ENCODE measurements at places on chromosomes 2 and 18. TPM values are rescaled to one million over a fixed set of nuclear protein-coding genes. Genes with fewer than 3 reads are reported as not detected.

GRCh38 chr2:56182420-56182819, 1.4 kb upstream of the CCDC85A start:
- peaks cover 91% of the 10 kb centered on the region for H3K27me3 ChIP-seq
- no peak for DNase-seq
- no peaks in the 10 kb centered on the region for H3K4me1 ChIP-seq
- H3K36me3 ChIP-seq = no peaks in the 10 kb centered on the region

ONECUT2 gene
- total RNA-seq = 1.0 TPM

CDK5R2 gene
- 0.35 TPM for total RNA-seq

DNA sequence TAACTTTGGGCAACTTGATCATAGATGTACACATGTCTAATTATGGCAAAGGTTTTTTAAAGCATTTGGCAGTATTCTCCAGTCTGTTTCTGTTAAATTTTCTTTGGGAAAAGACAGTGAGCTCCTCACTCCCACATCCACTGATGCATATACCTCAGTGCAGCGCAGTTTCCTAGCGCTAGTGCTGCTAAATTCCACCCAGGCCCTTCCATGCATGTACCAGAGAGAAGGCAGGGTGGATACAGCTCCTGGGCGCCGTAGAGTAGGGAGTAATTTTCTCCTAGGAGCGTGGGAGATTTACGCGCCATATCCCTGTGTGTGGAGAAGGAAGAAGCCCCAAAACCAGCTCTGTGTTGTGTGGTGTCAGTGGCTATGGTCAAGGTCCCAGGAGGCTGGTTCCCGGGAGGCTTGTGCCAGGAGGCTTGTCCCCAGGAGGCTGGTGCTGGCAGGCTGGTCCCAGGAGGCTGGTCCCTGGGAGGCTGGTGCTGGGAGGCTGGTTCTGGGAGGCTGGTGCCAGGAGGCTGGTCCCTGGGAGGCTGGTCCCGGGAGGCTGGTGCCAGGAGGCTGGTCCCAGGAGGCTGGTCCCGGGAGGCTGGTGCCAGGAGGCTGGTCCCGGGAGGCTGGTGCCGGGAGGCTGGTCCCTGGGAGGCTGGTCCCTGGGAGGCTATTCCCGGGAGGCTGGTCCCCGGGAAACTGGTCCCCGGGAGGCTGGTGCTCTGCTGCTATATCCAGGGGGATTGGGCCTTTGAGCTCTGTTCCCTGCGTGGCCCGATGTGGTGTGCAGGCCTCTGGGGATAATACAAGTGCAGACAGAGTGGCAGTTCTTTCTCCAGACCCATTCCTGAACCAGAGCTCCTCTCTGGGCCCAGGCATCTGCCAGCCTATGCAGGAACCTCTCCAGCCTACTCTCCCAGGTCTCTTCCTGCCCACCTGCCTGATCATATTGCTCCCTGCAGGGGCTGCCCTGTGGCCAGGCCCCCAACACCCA, 161.2 kb downstream of the SEPTIN10 start:
- H3K36me3 ChIP-seq = 0 out of 2 replicates have a peak, but pooled peaks cover 3% of the 10 kb centered on the region
- H3K27me3 ChIP-seq = no peaks in the 10 kb centered on the region
- H3K4me1 ChIP-seq = no peaks in the 10 kb centered on the region
- no peak overlapping the region for H3K4me3 ChIP-seq
- H3K27ac ChIP-seq = no peak overlapping the region

GRCh38 chr2:151669585-151670081, 64.6 kb downstream of the NEB start:
- peaks cover 32% of the 10 kb centered on the region for H3K27me3 ChIP-seq
- no peaks in the 10 kb centered on the region for H3K36me3 ChIP-seq
- no peak for DNase-seq
- H3K27ac ChIP-seq = no peak overlapping the region
- no peaks in the 10 kb centered on the region for H3K4me1 ChIP-seq
- no peak overlapping the region for H3K4me3 ChIP-seq

DNA sequence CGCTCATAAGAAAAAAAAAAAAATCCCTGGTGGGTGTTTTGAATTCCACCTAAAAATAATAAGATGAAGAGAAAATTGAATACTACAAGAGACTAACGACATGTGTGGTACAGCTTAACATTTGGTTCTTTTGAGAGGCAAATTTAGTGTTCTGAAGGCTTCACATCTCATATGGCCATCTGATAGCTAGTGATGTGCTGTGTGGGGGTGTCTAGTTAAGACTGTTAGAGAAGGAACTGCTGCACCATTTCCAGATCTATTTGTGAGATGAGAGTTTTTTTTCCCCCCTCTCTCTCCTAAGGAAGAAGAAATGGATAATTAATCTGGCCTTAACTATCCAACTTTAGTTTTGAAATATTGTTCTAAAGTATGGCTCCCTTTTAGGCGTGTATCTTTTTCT, 321.6 kb downstream of the SLC4A3 start:
- no peak overlapping the region for H3K4me3 ChIP-seq
- no peaks in the 10 kb centered on the region for H3K4me1 ChIP-seq
- no peaks in the 10 kb centered on the region for H3K27me3 ChIP-seq
- no peak for DNase-seq
- H3K36me3 ChIP-seq = no peaks in the 10 kb centered on the region
- no peak overlapping the region for H3K27ac ChIP-seq

DNA sequence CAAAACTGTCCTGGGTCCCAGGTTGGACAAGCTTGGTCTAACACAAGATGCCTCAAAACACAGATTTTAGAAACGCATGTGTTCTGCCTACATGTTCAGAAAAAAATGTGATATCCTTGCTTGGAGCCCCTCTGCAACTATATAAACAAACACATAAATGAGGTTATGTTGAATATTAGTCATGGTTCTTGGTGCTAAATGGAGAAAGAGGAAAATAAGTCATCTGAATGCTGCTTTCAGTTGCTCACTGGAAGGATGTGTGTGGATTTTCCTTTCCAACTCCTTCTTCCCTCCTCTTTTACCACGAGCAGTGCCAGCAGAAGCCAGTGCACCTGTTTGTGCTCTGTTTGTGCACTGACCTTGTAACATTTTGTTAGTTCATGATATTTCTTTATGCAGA, 85.3 kb downstream of the PIEZO2 start:
- H3K4me1 ChIP-seq = no peaks in the 10 kb centered on the region
- DNase-seq = no peak
- no peaks in the 10 kb centered on the region for H3K36me3 ChIP-seq
- no peak overlapping the region for H3K4me3 ChIP-seq
- no peaks in the 10 kb centered on the region for H3K27me3 ChIP-seq

DNA sequence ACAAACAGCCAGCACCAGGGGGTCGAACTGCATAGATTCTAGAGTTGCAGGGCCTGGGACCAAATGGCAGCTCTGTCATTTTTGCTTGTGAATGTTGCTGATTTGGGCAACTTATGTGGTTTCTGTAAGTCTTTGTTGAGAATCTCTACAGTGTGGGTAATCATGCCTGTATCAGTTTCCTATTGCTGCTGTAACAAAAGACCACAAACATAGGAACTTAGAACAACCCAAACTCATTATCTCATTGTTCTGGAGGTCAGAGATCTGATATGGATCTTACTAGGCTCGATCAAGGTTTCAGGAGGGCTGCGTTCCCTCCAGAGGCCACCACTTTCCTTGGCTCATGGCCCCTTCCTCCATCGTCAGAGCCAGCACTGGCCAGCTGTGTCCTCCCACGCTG, 86.8 kb upstream of the SH3BP4 start:
- H3K36me3 ChIP-seq = no peaks in the 10 kb centered on the region
- H3K27me3 ChIP-seq = no peaks in the 10 kb centered on the region
- H3K4me1 ChIP-seq = peaks cover 9% of the 10 kb centered on the region
- H3K4me3 ChIP-seq = no peak overlapping the region

GRCh38 chr2:136212426-136213378, 94.8 kb upstream of the CXCR4 start:
- H3K27me3 ChIP-seq = peaks cover 74% of the 10 kb centered on the region
- H3K4me1 ChIP-seq = no peaks in the 10 kb centered on the region
- no peaks in the 10 kb centered on the region for H3K36me3 ChIP-seq
- no peak for DNase-seq
- no peak overlapping the region for H3K4me3 ChIP-seq

Data from PC-3 (cell line).